ENCODE measurements at places on chromosomes 7 and 10. TPM values are rescaled to one million over a fixed set of nuclear protein-coding genes. Genes with fewer than 3 reads are reported as not detected.

DNA sequence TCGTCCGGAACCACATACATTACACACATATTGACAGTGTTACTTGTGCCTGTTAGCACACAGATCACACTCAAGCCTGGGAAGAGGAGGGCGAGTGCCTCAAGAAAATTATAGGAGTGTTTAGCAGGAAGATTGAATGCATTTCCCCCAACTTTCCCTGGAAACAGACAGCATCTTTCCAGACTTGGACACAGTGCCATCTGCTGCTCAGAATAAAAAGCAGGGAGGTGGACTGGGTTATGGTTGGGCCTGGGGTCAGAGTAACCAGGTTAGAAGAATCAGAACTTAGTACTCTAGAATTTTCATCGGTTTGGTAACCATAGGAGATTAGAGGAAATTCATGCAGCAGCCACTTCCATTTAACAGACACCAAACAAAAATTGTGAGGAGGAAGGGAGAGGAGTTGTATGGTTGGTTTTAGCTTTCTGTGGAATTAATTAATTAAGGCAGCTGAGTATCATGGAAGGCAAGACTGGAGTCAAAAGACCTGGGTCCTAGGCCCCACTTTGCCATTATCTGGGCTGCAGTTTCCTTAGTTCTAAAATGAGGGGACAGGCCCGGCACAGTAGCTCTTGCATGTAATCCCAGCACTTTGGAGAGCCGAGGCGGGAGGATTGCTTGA lies 43.4 kb upstream of the OPTN start:
- no peaks in the 10 kb centered on the region for H3K4me1 ChIP-seq
- no peaks in the 10 kb centered on the region for H3K36me3 ChIP-seq
- DNase-seq, result peak; percentile 64
- no peak overlapping the region for H3K27ac ChIP-seq
- no peak overlapping the region for H3K4me3 ChIP-seq
- H3K27me3 ChIP-seq, result no peaks in the 10 kb centered on the region

DNA sequence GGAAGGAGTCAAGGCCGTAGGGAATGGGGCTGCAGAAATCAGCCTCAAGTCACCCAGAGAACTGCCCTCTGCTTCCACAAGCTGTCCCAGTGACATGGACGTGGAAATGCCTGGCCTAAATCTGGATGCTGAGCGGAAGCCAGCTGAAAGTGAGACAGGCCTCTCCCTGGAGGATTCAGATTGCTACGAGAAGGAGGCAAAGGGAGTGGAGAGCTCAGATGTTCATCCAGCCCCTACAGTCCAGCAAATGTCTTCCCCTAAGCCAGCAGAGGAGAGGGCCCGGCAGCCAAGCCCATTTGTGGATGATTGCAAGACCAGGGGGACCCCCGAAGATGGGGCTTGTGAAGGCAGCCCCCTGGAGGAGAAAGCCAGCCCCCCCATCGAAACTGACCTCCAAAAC lies 50.2 kb upstream of the PDCD4 start:
- no peak overlapping the region for H3K27ac ChIP-seq
- no peak for DNase-seq
- no peaks in the 10 kb centered on the region for H3K27me3 ChIP-seq
- no peak overlapping the region for H3K4me3 ChIP-seq
- H3K36me3 ChIP-seq, result no peaks in the 10 kb centered on the region

- peak overlapping the region; percentile 5 for H3K27ac ChIP-seq
- H3K4me1 ChIP-seq, result peaks cover 46% of the 10 kb centered on the region
- H3K36me3 ChIP-seq, result no peaks in the 10 kb centered on the region
- no peak overlapping the region for H3K4me3 ChIP-seq
These were observed 57.2 kb downstream of the FAM171A1 start for GRCh38 chr10:15313843-15314242.

SLC39A12 gene
- polyA plus RNA-seq, result not detected

- H3K4me1 ChIP-seq, result no peaks in the 10 kb centered on the region
- H3K4me3 ChIP-seq, result no peak overlapping the region
- H3K27ac ChIP-seq, result peak overlapping the region; percentile 87
- H3K36me3 ChIP-seq, result no peaks in the 10 kb centered on the region
- H3K27me3 ChIP-seq, result no peaks in the 10 kb centered on the region
These were observed 17.1 kb downstream of the ARHGAP22 start for GRCh38 chr10:48587819-48588218.

COL1A2 gene
- polyA plus RNA-seq, result 11.4 TPM

UNCX gene
- polyA plus RNA-seq, result not detected

All from SK-N-SH (cell line).